M059J (cell line): ENCODE measurements at places on chromosomes 2 and 18. TPM values are rescaled to one million over a fixed set of nuclear protein-coding genes. Genes with fewer than 3 reads are reported as not detected.

The CAPN14 gene
- 0.30 and 1.0 TPM in 2 replicates for total RNA-seq

The PLGLB1 gene
- total RNA-seq = 0.49 TPM in 1 of 2 replicates, not detected in the other

The CCDC85A gene
- 10.2 and 23.3 TPM in 2 replicates for total RNA-seq

The DLGAP1 gene
- not detected in 2 replicates for total RNA-seq

The LBH gene
- 31.8 and 38.9 TPM in 2 replicates for total RNA-seq

The GNLY gene
- not detected in 2 replicates for total RNA-seq

The MLPH gene
- total RNA-seq = 50.7 and 68.8 TPM in 2 replicates

The POTEI gene
- total RNA-seq = 0.02 TPM in 1 of 2 replicates, not detected in the other

The MATN3 gene
- total RNA-seq = 0.81 and 1.3 TPM in 2 replicates

The FLACC1 gene
- total RNA-seq = 0.27 TPM in 1 of 2 replicates, not detected in the other

GRCh38 chr2:106124905-106125549 is 69.1 kb downstream of the UXS1 start:
- no peak for DNase-seq

GRCh38 chr2:221088506-221088905 is 483.6 kb downstream of the EPHA4 start:
- DNase-seq = no peak

- no peak for DNase-seq
Observed at GRCh38 chr2:226776104-226776503, 23.5 kb downstream of the IRS1 start.

DNA sequence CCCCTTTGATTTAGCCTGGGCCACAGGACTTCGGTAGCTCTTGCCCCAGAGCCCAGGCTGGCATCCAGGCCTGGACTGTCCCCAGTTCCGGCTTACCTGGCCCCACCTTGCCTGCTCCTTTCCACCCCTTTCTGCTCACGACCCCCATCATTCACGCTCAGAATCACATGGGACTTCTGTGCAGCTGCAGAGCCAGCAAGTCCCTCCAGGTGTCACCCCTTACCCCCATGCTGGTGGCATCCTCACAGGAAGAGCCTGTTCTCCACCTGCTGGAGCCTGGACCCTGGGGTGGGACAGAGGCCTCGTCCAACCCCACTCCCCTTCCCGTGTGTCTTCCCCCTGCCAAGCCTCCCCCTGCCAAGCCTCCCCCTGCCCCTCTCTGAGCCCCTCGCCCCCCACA is 7.9 kb upstream of the KCNIP3 start:
- no peak for DNase-seq

- peak; percentile 77 for DNase-seq
Observed at GRCh38 chr2:201235860-201236811, 24.2 kb upstream of the CASP8 start.

DNA sequence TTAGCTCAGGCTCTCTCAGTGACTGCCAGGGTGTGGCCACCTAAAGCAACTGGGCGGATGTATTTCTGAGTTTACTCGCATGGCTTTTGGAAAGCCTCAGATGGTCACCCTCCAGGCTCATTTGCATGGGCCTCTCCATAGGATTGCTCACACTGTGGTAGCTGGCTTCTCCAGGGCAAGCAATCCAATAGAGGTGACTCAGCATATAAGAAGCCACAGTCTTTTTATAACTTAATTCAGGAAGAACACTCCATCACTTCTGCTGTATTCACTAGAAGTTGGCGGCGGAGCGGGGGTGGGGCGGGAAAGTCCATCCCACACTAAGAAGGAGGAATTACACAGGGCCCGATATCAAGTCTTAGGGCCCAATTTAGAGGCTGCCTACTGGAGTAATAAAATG is 3.6 kb upstream of the DOK6 start:
- DNase-seq = peak; percentile 60

DNA sequence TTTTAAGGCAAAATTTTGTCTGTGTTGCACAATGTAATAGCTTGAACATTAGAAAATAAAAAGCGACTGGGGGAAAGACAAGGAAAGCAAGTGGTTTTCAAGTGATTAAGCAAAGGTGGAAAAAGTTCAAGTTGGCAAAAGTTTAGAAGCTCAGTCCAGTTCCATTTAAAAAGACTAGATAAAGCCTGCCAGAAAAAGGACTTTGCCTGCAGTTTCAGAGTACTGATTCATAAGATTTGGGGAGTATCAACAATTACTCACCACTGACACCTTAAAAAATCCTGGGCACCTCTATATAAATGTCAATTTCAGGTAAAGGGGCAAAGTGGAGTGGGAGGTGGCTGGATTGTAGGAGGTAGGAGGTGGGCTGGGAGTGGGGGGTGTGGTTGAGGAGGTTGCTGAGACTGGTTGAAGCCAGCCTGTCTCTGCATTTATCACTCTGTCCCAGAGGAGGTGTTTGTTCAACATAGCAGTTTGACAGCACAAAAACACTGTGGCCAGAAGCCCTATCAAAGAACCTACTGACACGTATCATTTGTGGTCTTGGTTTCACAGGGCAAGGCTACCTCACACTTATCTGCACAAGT is 14.6 kb downstream of the ZEB2 start:
- no peak for DNase-seq

GRCh38 chr2:147873859-147874483 is 29.1 kb downstream of the ACVR2A start:
- no peak for DNase-seq

DNA sequence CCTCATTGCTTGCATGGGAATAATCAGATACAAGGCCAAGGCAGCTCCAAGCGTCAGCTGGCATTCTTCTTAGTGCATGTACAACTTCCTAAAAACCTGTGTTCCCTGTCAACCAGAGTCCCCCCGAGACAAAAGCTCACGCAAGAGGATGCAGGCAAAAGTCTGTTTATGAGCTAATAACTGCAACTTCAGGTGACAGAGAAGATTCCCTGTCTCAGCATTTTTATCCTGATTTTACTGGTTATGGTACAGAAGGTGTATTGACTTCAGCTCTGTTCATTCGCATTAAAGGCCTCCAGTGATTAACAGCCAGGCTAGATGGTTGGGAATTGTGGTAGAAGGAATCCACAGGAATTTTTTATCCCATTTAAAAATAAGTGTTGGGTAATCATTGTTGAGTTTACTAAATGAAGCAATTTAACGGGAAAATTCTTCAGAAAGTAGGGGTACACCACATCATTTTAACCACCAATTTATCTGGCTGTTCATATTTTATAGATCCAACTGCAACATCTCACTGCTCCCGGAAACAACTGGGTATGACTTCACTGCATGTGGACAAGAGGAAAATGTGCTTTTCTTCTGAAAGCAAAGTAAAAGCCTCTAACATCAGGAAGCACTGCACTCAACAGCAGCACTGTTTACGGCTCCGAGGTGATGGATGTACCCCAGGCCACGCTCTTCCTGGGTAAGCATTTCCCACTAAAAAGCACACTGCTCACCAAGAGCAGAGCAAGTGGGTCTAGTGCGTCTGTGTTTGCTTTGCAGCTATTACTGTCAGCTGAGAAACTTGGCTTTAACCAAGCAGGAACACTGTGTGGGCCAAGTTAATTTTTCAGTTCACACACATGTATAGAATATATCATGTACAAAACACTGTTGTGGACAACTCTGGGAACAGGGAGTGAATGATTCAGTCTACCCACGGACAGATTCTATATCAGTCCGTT is 31.9 kb downstream of the CCBE1 start:
- DNase-seq = peak; percentile 52

DNA sequence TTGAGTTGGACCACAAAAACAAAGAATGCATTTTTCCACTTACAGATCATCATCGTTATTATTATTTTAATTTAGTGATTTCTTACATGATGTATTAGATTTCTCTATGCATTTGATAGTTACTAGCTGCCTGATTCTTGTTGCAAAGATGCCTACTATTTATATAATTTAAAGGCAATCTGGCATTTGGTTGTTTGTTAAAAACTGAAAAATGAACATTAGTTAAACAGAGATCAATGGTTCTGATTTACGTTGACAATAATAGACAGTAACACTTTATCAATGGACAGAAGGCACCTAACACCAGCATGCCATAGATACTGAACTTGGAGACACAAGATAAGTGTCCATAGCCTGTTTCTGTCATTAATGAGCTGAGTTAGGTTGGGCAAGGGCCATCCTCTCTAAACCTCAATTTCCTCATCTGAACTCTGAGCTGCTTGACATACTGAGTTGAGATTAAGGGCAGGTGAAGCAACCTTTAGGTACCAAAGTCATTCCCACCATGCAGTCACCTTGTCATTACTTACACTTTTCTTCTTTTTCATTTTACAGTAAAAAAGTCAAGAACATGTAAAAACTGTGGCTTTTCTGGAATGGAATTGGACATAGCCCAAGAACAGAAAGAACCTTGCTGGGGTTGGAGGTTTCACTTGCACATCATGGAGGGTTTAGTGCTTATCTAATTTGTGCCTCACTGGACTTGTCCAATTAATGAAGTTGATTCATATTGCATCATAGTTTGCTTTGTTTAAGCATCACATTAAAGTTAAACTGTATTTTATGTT is 3.1 kb downstream of the CCL20 start:
- no peak for DNase-seq

- DNase-seq = peak; percentile 85
Observed at GRCh38 chr2:182020286-182021070, 34.8 kb downstream of the PPP1R1C start.

DNA sequence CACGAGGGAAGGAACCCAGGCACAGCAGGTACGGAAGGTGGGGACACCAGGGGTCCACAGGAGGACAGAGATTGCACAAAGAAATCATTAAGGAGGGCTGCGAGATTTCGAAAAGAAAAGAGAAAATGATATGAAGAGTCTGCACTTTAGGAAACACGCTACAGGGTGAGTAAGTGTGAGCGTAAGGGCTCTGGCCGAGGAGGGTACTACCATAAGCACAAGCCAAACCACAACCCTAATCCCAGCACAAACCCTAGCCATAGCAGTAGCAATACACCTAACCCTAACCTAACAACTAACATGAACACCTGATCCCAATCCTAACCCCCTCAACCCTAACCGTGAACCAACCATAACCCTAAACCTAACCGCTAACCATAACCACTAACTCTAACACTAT is 104.0 kb downstream of the ZNF516 start:
- no peak for DNase-seq

DNA sequence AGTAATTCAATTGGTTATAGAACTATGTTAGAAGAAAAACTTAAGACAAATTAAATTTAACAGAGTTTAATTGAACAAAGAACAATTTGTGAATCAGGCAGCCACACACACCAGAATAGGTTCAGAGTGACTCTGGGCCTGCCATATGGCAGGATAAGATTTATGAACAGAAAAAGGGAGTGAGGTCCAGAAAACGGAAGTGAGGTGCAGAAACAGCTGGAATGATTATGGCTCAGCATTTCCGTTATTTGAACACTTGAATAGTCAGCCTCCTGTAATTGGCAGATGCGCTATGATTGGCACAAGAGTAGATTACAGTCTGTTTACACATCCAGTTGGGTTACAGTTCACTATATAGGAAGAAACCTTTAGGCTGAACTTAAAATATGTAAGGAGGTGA is 99.0 kb downstream of the MBD2 start:
- no peak for DNase-seq

GRCh38 chr2:158113741-158114295 is 12.1 kb downstream of the UPP2 start:
- DNase-seq = no peak

DNA sequence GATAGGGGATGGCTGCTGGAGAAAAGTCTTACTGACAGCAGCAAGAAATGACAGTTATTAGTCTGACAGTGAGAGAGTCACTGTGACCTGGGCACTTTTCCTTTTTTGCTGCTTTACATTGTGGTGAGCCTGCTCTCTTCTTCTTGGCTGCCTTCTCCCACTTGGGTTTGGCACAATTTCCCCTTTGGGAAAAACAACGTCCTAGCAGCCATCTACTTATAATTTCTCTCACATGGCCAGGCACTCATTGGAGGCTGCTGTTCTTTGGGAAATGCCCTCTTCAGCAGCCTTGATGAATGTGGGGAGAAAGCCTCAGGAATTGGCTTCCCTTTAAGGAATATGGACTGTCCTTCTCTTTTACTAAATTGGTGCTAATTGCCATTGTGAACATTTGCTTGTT is 60.4 kb upstream of the SLC1A4 start:
- no peak for DNase-seq

GRCh38 chr18:63216516-63217311 is 102.9 kb downstream of the BCL2 start:
- DNase-seq = no peak

DNA sequence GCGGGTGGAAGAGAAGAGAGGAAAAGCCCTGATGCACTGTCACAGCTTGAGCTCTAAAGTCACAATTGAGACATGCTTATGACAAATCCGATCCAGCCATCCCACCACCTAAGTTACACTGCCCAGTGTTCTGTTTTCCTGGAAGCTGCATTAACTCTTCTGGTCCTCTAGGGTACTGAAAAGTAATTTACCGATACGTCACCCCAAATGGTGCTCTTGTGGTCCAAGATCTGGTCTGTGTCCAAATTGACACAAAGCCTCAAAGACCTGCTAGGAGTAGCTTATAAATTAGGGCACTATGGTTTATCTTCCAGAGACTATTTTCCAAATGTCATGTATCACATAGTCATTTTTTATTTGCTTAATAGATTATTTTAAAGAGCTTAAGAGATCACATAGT is 186.7 kb upstream of the ETAA1 start:
- no peak for DNase-seq

- peak; percentile 56 for DNase-seq
Observed at GRCh38 chr2:104849618-104850141, 4.2 kb upstream of the POU3F3 start.

DNA sequence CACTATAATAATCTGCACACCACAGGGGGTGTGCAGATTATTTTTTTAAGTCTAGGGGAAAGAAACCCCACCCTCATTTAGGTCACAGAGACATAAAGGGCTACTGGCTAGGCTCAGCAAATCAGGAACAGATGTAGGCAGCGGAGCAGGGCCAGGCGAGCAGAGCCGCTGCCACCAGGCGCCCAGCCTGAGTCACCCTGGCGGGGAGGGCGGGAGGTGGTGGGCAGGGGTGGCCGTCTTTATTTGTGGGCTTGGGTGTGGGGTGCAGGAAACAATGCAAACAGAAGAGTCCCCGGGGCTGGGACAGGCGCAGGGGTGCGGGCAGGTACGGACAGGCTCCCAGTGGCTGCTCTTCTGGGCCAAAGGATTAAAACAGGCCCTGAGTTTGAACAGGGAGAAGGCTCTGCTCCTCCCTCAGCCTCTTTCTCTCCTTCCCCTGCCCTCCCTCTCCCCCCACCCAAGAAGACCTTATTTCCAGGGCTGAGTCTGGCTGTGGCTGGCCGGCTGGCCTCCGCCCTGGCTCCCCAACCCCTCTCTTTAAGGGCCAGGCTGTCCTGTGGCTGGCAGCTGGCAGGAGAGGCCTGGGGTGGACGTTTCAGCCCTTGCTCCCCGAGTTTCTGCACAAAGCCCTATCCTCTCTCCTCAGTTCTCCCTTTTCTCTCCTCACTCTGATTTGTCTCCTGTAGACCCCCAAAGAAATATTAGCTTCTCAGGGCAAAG is 142.9 kb upstream of the SMAD2 start:
- no peak for DNase-seq

GRCh38 chr18:23228102-23229061 is 93.1 kb downstream of the CABLES1 start:
- DNase-seq = peak; percentile 75

DNA sequence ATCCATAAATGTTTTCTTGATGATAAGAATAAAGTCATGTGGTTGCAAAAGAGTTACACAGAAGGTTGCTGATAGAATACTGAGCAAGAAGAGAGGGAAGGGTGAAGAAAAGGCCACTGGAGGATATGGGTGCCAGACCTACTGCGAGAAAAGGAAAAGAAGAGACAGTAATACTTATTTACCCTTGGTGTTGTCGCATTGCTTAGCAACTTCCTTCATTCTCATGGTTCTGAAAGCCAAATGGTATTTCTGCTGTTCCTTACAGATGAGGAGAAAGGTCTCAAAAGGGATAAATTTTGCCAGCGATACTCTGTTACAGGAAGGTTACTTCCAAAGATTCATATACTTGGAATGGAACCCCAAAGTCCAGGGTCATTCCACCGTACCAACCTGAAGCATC is 62.5 kb downstream of the LHCGR start:
- DNase-seq = peak; percentile 34

GRCh38 chr18:78273876-78274275 is 705.7 kb upstream of the SALL3 start:
- no peak for DNase-seq
